ENCODE measurements at places on chromosomes 7 and 10.

GRCh38 chr7:155773531-155773930 is 38.7 kb downstream of the SHH start:
- no peak for DNase-seq

DNA sequence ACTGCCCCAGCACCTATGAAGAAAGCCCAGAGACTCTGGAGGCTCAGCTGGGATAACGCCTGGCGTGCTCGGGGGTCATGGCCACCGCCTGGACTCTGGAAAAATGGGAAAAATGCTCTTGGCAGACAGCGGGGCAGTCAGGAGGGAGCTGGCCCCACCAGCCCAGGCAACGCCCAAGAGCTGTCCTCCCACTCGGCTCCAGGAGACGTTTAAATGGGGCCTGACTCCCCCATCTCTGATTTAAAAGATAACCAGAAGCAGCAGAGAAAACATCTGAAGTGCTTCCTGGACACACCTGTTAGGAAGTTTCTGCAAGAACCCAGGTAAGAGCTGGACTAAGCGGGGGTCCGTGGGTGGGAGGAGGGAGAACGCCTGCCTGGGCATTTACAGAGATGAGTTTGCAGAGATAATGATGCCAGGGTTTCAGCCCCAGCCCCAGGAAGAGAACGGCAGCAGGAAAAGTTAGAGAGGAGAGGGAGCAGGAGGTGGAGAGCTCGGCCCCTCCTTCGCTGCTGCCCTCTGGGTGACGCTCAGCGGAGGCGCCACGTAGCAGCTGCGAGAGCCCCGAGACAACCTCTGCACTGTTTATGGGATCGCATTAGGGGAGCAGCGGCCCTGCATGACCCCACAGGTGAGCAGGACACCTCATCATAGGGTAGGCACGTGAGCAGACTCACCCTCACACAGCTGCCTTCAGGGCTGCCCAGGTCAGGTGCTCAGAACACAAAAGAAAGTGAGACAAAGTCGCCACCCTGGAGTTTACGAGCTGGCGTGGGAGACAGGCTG is 83.5 kb upstream of the INSIG1 start:
- DNase-seq = no peak

- DNase-seq = no peak
Observed at GRCh38 chr7:130488392-130489139, 3.3 kb upstream of the MEST start.

- DNase-seq = no peak
Observed at GRCh38 chr7:64300641-64301405, 12.9 kb upstream of the ZNF736 start.

DNA sequence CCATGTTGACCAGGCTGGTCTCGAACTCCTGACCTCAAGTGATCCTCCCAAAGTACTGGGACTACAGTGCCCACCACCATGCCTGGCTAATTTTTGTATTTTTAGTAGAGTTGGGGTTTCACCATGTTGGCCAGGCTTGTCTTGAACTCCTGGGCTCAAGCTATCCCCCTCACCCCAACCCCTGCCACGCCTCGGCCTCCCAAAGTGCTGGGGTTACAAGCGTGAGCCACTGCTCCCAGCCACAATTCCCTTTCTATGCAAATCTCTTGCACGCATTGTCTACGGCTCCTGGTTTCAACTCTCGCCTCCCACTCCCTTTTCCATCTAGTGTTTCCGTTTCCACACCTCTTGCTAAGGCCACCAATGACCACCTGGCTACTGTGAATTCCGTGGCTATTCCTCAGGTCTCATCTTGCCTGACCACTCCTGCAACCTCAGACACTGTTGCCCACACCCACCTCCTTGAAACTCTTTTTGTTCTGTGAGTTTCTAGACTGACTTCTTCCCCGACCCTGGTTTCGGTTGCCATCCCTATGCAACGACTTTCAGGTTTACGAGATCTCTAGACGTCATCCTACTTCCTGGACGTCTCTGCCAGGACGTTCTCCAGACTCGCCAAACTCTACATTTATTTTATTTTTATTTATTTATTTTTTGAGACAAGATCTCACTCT is 3.4 kb downstream of the CLDN3 start:
- DNase-seq = no peak

GRCh38 chr7:141433698-141434097 is 117.5 kb upstream of the AGK start:
- DNase-seq = no peak

- DNase-seq = no peak
Observed at GRCh38 chr10:21247592-21247991, 277.9 kb downstream of the SKIDA1 start.

DNA sequence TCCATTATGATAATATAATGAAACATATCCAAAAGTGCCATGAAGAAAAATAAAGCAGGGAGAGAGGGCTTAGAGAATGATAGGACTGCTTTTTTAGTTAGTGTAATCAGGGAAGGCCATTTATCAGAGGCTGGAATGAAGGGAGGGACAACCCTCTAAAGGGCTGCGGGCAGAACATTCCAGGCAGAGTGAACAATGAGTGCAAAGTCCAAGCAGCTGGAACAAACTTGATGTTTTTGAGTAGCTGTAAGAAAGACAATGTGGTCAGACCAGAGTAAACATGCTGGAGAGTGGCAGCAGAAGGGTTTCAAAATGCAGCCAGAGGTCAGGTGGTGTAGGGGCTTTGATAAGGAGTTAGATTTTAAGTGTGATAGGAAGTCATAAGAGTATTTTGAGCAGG is 65.6 kb upstream of the CCDC6 start:
- DNase-seq = no peak

- no peak for DNase-seq
Observed at GRCh38 chr7:135509589-135509838, 388 bp downstream of the CNOT4 start.

DNA sequence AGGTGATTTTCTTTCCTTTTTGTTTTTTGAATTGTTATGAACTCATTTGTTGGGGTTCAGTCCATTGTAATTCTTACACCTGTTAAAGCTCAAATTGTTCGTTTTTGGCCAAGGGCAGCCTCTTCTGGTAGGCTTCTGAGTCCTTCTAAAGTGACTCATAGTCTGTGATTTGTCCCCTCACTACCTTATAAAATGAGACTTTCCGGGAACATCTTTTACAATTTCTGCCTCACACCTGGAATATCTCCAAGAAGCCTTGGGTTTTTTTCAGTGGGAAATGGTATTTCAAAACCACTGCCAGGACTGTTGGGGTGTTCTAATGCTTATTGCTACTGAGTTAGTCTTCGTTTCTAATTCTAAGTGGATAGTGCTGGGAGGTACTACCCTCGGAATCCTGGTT is 56.7 kb downstream of the BMPR1A start:
- no peak for DNase-seq

GRCh38 chr7:139396323-139396951 is 36.7 kb downstream of the LUC7L2 start:
- DNase-seq = no peak

GRCh38 chr10:4633186-4633585 is 192.8 kb upstream of the AKR1E2 start:
- no peak for DNase-seq

DNA sequence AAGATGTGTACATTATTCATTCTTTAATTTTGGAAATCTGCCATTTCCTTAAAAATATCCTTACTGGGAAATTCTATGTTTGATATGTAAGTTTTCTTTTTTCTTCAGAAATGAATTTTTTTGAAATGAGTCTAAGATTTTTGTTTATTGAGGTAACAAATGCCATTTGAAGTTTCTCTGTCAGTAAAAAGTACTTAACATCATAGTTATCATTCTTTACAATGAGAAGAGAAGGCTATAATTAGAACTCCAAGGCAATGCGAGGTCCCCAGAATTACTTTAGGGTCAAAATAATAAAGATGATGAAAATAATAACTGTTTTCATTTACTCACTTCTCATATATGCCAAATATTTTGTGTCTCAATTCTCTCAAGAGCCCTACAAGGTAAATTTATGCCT is 37.0 kb upstream of the RHOBTB1 start:
- DNase-seq = no peak

GRCh38 chr7:129157651-129158050 is 13.1 kb downstream of the TSPAN33 start:
- no peak for DNase-seq

- DNase-seq = no peak
Observed at GRCh38 chr10:3123571-3124411, 48.8 kb downstream of the PITRM1 start.

DNA sequence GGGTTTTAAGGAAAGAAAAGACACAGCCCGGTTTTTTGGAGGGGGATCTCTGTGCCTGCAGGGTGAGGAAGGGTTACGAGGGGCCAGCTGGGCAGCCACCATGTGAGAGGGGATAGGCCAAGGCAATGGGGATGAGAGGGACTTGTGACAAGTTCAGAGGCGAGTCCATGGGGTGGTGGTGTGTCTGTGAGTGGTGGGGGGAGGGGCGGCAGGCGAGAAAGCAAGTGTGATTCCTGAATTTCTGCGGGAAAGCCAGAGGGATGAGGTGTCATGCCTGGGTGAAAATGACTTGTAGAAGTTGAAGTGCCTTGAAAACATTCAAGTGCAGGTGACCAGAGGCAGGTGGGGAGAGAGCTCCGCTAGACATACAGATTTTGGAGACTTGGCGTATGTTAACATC is 61.0 kb upstream of the RNF32 start:
- DNase-seq = no peak

- peak; percentile 30 for DNase-seq
Observed at GRCh38 chr7:31490796-31491314, 23.0 kb upstream of the ITPRID1 start.

DNA sequence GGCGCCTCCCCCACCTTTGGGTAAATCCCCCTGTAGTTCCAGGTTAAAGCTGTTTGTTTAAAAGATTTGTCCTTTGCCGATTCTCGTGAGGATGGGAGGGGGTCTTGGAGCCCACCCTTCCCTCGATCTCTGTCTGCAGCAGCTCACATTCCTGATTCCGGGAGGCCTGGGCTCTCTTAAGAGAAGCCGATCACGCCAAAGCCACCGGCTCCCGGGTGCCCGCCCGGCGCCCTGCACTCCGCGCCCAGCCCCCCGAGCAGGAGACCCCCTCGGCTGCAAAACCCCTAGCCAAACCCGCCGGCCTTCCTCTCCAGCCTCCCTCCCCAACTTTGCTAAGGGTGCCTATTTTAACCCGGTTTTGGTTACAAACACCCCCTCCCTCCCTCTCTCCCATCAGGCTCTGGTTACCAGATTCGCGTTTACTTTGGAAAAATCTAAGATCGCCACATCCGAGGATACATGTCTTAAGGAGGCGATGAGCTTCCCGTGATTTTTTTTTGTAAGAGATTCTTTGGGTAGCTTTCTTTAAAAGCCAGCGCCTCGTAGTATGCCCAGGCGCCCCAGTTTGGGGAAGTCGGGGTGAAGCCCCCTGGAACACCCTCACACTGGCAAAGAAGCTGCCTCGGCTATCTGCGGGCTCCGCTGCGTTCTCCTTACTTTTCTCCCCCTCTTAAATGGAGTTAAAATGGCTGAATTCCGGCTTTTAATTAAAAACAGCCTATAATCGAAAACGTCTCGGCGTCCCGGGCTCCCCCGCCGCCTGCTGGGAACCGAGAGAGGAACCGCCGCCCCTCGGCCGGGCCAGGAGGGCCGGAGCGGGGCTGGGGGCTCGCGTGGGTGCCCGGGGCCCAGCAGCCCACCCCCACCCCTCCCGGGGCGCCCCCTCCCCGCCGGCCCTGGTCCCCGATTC is 983 bp downstream of the TNRC18 start:
- peak; percentile 45 for DNase-seq

DNA sequence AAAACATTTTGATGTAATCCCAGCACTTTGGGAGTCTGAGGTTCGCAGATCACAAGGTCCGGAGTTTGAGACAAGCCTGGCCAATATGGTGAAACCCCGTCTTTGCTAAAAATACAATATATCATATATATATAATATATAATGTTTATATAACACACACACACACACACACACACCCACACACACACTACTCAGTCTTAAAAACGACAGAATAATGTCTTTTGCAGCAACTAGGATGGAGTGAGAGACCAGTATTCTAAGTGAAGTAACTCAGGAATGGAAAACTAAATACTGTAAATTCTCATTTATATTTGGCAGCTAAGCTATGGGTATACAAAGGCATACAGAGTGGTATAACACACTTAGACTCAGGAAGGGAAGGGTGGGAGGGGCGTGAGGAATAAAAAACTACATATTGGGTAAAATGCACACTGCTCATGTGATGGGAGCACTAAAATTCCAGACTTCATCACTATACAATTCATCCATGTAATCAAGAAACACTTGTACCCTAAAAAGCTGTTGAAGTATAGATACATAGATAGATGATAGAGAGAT is 231.2 kb upstream of the SEMA3A start:
- DNase-seq = no peak

Measured in muscle of arm (tissue), 14 donors.